ENCODE measurements at places on chromosomes 7 and 10.

- DNase-seq: no peak
Measured at GRCh38 chr10:44382981-44383748, 1.7 kb downstream of the CXCL12 start.

DNA sequence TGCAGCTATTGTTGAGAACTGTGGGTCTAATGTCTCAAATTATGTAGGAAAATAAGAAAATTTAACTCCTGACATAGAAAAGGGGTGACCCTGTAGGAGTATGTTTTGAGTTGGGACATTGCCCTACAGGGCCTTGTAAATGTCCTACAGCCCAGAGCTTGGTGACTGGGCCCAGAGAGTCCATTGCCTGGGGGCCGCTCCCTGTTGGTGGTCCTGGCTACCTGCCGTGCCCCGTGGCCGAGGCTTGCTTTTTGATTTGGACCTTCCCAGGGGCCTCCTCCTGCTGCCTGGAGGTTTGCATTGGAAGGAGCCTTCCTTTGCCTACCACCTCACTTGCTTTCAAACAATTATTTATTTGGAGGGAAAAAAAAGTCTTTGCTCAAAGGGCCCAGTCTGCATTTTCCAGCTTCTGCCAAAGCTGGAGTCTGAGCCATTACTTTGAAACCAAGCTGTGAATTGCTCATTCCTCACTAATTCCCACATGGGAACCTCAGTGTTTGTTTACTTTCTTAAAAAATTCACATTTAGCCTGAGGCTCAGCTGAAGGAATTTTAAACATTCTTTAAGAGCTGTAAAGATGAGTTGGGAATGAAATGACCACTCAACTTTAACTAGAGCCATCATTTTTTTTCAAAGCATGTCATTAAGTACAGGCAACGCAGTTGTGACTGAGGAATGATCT is 355.0 kb downstream of the GLRX3 start:
- DNase-seq: no peak

DNA sequence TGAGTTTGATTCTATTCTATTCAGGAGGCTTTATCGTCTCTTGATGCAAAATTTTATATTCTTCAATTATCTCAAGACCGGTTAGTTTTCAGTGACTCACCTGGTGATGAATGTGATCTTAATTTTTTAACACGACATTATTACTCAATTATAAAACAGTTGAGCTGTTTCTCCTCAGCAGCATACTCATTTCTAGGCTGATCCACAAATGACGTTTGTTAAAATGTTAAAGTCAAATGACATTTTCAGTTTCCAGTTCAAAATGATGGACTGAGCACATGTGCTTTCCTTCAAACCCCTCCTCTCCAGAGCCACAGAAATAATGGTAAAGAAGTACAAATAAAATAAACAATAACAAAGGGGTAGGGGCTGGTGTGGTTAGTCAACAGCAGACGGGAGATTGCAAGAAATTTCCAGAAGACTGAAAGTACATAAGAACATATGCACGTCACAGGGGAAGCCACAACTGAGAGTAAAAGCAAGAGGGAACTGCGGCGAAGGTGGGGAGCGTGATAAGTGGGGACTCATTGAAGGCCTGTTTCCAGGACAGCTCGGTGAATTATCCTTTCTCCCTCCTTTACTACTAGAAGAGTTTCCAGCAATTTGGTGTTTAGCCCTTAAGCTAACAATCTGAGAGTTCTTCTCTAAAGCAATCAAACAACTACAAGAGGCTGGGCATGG is 10.9 kb downstream of the MACROH2A2 start:
- no peak for DNase-seq

GRCh38 chr10:68239596-68240150 is 7.8 kb upstream of the ATOH7 start:
- DNase-seq: no peak

DNA sequence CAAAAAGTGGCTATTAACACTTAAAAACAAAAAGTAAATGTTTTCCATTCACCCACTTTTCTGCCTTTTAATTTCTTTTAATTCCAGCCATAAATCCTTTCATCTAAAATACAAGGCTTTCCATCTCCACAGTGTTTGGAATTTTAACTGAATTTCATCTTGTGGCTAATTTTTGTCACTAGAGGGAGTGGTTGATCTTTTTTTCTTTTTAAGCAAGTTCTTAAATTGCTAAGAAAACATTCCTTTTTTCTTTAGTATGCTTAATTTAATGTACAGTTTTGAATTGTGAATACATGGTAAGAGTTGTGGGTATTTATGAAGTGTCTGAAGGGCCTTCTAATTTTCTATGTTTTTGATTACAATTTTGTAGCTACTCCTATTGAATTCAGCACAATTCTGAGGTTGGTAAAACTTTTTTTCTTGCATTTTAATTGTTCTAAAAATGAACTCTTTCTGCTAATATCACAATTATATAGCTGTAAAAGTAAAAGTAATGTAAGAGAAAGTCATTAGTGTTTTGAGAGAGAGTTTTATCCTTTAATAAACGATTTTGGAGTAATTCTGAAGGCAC is 54.9 kb upstream of the ANK3 start:
- no peak for DNase-seq

DNA sequence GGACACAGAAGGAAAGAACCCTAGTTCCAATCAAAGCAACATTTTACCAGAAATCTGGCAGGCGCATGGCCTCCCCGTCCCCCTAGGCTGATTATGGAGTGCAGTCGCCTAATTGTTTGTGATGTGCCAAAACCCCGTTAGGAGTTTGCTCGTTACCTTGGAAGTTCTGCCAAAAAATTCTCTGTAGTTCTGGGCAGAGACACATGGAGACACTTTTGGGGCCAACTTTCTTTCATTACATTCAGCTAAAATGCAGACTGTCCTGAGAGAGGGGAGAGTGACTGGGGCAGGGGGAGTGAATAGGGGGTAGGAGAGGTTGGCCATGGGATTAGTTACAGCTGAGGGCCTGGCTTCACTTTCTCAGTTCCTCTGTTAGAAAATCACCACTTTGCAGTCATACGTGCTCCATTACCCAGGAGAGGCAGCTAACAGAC is 158.0 kb upstream of the NPVF start:
- DNase-seq: no peak

DNA sequence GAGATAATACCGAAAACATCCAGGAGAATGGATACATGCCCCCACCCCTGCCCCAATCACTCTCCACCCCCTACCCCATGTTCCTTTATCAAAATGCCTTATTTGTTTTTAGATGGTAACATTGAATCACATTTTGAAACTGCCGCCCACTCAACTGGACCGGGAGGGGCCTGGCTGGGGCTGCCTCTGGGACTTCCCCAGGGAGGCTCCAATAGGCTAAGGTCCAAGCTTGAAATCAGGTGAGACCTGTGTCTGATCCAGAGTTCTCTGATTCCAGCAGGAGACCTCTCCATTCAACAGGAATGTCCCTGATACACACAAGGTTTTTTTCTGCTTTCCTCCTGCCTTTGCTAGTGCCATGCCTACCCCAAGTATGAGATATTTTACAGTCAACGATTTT is 43.8 kb upstream of the ACSL5 start:
- DNase-seq: no peak

DNA sequence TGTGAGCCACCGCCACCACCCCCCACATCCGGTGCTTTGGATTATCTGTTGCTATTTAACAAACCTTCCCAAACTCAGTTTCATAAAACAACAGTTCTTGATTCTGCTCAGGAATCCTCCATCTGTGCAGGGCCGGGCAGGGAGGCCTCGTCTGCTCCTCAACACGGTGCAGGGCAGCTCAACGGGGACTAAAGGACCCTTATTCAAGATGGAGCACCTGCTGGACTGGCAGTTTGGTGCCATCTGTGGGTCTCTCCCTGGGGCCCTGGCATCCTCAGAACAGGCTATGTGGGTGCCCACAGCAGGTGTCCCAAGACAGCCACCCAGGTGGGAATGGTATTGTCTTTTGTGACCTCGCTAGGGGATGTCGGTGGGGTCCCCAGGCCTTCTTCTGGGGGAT is 31.0 kb upstream of the ELFN1 start:
- DNase-seq: no peak

GRCh38 chr10:125060482-125060825 is 99.9 kb downstream of the CTBP2 start:
- no peak for DNase-seq

DNA sequence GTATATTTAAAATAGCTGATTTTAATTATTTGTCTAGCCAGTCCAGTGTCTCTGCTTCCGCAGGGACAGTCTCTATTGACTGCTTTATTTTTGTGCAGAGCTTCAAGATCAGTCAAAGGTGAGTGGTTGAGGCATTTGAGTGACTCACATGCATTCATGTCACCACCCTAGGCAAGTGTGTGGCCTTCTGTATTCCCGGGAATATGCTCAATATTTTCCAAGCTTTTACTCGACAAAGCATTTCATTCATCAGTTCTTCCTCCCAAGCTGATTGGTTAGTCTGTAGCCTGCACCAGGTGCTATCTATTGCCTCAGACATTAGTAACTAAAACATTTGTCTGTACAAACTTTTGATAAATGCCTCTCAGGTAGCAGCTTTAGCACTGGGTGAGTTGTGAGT is 471.5 kb upstream of the NRG3 start:
- DNase-seq: no peak

DNA sequence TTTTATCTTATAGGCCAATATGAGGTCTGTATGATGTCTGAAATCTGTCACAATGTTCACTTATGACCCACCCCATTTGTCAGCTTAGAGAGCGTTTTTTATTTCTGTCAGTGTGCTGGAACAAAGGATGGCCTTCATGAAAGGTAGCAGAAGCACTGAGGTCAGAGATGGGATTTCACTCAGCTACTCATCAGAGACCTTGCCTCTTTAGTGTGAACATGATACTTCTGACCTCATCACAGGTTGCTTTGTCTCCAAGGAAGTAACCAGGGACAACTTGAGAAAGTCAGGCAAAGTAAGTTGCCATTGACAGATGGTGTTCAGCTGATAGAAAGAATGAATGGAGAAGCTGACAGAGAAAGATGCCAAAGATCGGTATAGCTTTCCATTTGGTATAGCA is 16.3 kb downstream of the YAE1 start:
- no peak for DNase-seq

DNA sequence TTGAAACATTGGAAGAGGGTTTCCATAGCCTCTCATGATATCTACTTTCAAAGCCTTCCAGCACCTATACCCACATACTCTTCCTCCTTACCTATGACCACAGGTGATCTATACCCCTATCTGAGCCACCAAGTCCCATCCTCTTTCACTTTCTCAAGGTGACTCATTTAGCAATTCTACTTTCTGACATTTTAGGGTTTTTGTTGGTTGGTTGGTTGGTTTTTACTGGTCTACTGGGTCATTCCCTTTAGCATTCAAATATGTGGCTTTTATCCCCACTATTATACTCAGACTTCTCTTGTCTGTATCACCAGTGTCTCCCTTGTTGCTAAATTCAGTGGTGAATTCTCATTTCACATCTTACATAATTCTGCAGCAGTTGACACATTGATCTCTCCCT is 130.4 kb upstream of the STEAP4 start:
- no peak for DNase-seq

- no peak for DNase-seq
Measured at GRCh38 chr10:83076443-83076842, 1062.9 kb upstream of the GHITM start.

DNA sequence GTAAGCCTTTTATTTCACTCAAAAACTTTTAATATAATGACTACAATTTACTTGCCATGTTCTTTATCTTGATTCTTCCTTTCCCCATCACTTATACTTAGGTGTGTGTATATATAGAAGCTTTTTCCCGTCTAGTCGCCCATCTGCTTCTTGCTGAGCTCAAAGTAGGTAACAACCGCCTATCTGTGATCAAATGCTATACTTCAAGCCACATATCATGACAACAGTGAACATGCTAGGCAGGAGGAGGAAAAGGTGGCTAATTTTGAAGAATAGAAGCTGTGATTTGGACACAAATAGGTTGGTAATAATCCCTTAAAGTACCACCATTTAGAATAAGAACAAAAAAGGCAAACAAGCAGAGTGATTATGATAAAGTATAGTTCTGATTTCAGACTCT is 367.3 kb upstream of the CHRM2 start:
- DNase-seq: no peak

DNA sequence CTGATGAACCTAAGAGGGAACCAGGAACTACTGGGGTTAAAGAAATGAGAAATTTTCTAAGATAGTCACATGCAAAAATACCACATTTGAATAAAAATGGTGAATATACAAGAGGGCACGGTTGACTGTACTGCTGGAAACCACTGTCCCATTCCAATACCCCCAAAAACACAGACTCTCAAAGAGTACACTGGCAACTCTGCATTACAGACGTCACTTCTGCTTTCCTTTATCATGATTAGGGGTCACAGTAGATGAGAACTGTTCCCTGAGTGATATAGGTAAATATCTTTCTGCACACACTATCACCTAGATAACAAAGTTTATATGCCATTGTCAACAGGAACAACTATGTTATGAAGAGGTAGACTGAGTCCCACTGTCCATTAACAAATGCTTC is 69.5 kb downstream of the RAPGEF5 start:
- DNase-seq: no peak

- DNase-seq: no peak
Measured at GRCh38 chr10:6267941-6268340, 65.2 kb downstream of the PFKFB3 start.

DNA sequence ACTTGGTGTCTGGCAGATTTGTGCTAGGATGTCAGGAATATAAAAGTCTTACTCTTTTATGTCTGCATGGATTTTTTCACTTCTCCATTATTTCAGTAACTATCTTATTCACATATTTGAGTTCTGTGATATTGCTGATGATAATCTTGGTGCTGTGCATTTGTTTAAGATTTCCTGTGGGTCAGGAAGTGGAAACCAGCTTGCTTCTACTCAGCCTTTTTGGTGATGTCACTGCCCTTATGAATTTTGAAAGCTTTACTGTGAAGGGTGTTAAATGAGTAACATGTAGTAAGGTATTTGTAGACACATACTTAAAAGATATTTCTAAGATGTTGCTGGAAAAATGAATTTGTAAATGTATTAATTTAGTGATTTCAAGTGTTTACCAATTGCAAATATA is 69.5 kb upstream of the VOPP1 start:
- DNase-seq: no peak

- no peak for DNase-seq
Measured at GRCh38 chr10:124659380-124659779, 84.8 kb downstream of the FAM53B start.

GRCh38 chr7:128000048-128000447 is 31.2 kb downstream of the LRRC4 start:
- no peak for DNase-seq

DNA sequence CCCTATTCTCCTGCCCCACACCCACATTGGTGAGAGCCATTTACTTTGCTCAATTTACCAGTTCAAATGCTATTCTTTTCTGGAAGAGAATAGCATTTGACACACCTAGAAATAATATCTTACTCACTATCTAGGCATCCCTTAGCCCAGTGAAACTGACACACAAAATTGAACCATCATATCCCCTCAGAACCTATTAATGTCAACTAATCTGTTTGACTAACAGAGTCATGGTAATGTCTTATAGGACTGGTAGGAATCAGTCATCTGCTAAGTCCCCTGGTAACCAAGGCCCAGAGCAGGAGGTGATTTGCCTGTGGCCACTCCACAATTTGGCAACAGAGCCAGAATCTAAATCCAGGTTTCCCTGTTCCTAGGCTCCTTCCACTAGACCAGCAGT is 63.3 kb downstream of the PPP1R3C start:
- no peak for DNase-seq

GRCh38 chr7:44261240-44261639 is 60.5 kb downstream of the YKT6 start:
- DNase-seq: no peak

All from 8988T (cell line).